Tibial nerve (tissue), 4 donors: ENCODE measurements at places on chromosomes 4 and X. TPM values are rescaled to one million over a fixed set of nuclear protein-coding genes. Genes with fewer than 3 reads are reported as not detected.

GAGE12F gene
- total RNA-seq: not detected

DCLK2 gene
- total RNA-seq: 11.2 TPM

- no peak overlapping the region for H3K4me3 ChIP-seq
- no peaks in the 10 kb centered on the region for H3K27me3 ChIP-seq
- H3K27ac ChIP-seq: no peak overlapping the region
Observed at GRCh38 chr4:162392946-162393345, 229.1 kb upstream of the FSTL5 start.

- no peaks in the 10 kb centered on the region for H3K27me3 ChIP-seq
- H3K4me3 ChIP-seq: no peak overlapping the region
- H3K4me1 ChIP-seq: no peaks in the 10 kb centered on the region
- DNase-seq: no peak
- no peak overlapping the region for H3K27ac ChIP-seq
- H3K36me3 ChIP-seq: no peaks in the 10 kb centered on the region
Observed at GRCh38 chrX:36609616-36610585, 398.3 kb upstream of the FAM47C start.

DNA sequence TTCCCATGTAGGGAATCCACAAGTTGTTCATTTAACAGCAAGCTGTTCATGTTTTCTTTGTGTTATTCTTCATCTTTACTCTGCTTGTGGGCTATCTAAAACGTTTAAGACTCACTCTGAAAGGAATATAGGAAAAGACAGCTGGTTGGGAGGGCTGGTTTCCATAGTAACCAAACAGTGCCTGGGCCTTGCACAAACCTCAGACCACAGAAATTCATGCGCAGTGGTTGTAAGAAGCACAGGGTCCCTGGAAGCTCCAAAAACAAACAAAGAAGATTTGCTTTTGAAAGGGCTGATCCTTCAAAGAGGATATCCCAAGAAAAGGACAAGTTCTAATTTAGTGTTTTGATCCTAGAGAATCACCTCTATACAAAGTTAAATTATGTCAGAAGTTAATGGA is 7.8 kb downstream of the SERTM2 start:
- DNase-seq: no peak
- H3K36me3 ChIP-seq: no peaks in the 10 kb centered on the region
- no peak overlapping the region for H3K4me3 ChIP-seq
- H3K27me3 ChIP-seq: no peaks in the 10 kb centered on the region
- no peak overlapping the region for H3K27ac ChIP-seq

- DNase-seq: no peak
- peaks cover 25% of the 10 kb centered on the region for H3K36me3 ChIP-seq
- H3K4me1 ChIP-seq: peaks cover 4% of the 10 kb centered on the region
- H3K27me3 ChIP-seq: no peaks in the 10 kb centered on the region
- no peak overlapping the region for H3K27ac ChIP-seq
Observed at GRCh38 chr4:148044912-148045352, 313.0 kb downstream of the ARHGAP10 start.

GRCh38 chr4:183797445-183798300 is 107.4 kb upstream of the STOX2 start:
- H3K27ac ChIP-seq: peak overlapping the region; percentile 79
- DNase-seq: no peak
- no peaks in the 10 kb centered on the region for H3K4me1 ChIP-seq
- H3K27me3 ChIP-seq: peaks cover 7% of the 10 kb centered on the region

- H3K4me3 ChIP-seq: no peak overlapping the region
- H3K36me3 ChIP-seq: no peaks in the 10 kb centered on the region
- no peaks in the 10 kb centered on the region for H3K27me3 ChIP-seq
- no peak overlapping the region for H3K27ac ChIP-seq
- DNase-seq: no peak
Observed at GRCh38 chrX:116618546-116618945, 155.8 kb upstream of the CT83 start.

- H3K36me3 ChIP-seq: no peaks in the 10 kb centered on the region
- no peak for DNase-seq
- H3K4me1 ChIP-seq: no peaks in the 10 kb centered on the region
Observed at GRCh38 chrX:45699158-45699557, 498.5 kb upstream of the DIPK2B start.
